Activated T-cell treated with anti-CD3 and anti-CD28 coated beads for 1 hour (primary cell): ENCODE measurements at places on chromosomes 16 and 17.
A peak's percentile ranks its signal among the peaks of the same experiment; 100 is the strongest.

DNA sequence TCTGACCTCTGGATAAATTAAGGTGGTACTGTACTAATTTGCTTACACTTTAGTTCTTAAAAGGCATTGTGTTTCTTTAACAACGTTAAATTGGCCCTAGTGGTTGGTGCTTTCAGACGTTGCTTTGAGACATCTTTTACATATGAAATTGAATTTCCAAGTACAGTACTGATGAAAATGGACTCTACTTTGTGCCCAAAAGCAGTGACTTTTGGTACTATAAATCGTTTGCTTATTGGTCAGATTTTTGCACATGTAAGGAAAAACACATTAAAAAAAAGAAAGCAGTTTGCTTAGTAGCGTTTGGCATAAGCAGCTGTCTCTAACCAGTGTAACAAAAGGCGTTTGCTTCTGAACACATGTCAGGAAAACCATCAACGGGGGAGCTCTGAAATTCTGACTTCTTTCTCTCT lies 139.6 kb downstream of the CDK5R1 start:
- no peak for DNase-seq

- DNase-seq: no peak
Observed at GRCh38 chr17:17811381-17812210, 25.2 kb downstream of the SREBF1 start.

- no peak for DNase-seq
Observed at GRCh38 chr16:80620736-80621605, 80.2 kb downstream of the DYNLRB2 start.

- DNase-seq: peak; percentile 86
Observed at GRCh38 chr16:88706229-88706964, at the start of the genes CTU2 and RNF166. CTU2 (plus strand) TSS chr16:88706503; CDS start chr16:88706531, 28 bp downstream. RNF166 (minus strand) TSS chr16:88706408; CDS start chr16:88706325, 83 bp downstream.
